ENCODE measurements at places on chromosomes 13 and 19. TPM values are rescaled to one million over a fixed set of nuclear protein-coding genes. Genes with fewer than 3 reads are reported as not detected.

HSD11B1L gene
- total RNA-seq: 7.1 TPM

CYP2S1 gene
- total RNA-seq: 1.2 TPM

FAM216B gene
- 47.0 TPM for total RNA-seq

MYH14 gene
- 72.4 TPM for total RNA-seq

JUNB gene
- total RNA-seq: 51.2 TPM

- no peak for DNase-seq
These were observed 226.3 kb downstream of the SLC7A1 start for GRCh38 chr13:29369060-29369743.

- no peak for DNase-seq
These were observed 316.3 kb downstream of the TBC1D4 start for GRCh38 chr13:75165543-75166230.

DNA sequence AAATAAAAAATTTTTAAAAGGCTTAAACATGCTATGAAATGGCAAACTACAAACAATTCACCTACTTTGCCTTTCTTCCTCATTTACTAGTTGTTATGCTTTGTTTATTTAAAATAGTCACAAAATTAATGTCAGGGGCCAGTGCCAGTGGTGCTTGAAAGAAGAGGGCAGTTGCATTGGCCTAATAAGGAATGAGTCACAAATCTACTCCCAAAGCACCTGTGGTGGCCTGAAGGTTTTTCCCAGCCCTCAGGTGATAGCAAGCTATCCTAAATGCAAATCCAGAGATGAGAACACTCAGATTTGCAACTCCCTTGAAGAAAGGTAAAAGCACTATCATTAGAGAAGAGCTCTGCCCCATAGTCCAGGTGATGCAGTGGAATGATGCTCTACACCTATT, 103.6 kb downstream of the MBNL2 start:
- no peak for DNase-seq

DNA sequence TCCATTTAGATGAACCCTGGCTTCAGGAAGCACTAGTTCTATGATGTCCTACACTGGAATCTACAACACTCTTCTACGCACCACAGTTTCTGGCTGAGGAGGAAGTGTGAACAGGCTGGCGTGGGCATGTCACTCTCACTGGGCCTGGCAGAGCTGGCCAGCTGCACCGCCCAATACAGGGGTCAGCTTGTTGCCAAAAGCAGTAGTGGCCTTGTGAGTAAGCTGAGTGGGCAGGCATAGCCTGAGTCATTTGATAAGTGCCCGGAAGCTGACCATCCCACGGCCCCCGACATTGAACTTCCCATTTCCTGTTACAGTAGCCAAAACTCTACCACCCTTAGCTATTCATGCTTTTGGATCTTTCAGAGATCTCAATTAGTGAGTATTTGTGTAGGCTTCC, 240.9 kb upstream of the SERP2 start:
- DNase-seq: peak; percentile 90

GRCh38 chr13:99231721-99232120, 26.5 kb downstream of the GPR18 start:
- DNase-seq: no peak

DNA sequence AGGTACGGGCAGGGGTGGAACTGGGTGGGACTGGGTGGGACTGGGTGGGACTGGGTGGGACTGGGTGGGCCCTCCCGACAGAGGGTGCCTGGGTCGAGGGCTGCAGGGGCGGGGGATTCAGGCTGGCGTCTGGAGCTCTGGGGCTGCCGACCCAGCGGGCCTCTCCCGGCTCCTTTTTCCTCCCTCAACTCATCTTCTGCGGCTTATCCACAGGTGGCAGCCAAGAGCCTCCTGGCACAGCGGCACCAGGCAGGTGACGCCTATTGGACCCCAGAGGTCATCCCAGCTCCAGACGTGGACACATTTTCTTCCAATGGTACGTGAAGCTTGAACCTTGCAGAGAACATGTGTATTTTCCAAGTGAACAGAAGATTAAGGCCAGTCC, 533 bp downstream of the ZNF544 start:
- no peak for DNase-seq

DNA sequence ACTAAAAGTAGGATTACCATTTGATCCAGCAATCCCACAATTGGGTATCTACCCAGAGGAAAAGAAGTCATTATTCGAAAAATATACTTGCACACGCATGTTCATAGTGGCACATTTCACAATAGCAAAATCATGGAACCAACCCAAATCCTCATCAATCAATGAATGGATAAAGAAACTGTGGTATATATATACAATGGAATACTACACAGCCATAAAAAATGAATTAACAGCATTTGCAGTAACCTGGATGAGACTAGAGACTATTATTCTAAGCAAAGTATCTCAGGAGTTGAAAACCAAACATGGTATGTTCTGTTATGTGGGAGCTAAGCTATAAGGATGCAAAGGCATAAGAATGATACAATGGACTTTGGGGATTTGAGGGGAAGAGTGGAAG, 3.0 kb downstream of the ZNF708 start:
- no peak for DNase-seq

GRCh38 chr19:55913643-55914268, 18.4 kb downstream of the NLRP13 start:
- no peak for DNase-seq

DNA sequence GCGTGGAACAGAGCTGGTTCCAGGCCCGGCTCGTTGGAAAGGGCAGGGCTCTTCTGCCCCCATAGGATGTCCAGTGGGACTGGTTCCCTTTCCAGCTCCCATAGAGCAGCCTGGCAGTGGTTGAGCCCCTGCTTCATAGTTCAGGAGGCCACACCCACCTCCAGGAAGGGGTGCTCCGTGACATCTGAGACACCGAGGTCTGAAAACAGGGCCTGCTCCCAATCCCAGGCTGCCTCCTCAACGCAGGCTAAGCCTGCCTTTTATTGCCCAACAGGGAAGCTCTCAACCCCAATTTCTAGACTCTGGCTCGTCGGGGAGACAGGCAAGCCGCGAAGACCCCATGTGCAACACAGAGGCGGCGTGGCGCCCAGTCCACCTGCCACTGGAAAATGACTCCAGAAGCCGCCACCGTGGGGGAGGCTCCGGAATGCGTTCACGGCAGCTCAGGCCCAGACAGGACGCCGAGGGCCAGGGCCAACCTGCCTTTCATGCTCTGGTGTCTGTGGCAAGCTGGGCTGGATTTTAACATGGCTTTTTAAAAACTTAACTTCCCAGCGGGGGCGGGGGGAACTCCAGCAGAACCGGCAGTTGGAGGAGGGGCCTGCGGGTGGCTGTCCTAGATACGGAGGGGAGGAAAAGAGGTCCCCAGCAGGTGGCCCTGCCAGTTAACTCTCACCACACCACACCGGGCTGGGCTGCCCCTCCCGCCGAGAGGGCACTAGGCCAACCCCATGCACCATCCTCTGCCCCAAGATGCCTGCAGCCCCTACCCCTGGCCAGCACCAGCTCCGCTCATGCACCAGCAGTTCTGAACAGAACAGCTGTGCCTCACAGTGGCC, 17.9 kb upstream of the TINCR start:
- DNase-seq: peak; percentile 77

DNA sequence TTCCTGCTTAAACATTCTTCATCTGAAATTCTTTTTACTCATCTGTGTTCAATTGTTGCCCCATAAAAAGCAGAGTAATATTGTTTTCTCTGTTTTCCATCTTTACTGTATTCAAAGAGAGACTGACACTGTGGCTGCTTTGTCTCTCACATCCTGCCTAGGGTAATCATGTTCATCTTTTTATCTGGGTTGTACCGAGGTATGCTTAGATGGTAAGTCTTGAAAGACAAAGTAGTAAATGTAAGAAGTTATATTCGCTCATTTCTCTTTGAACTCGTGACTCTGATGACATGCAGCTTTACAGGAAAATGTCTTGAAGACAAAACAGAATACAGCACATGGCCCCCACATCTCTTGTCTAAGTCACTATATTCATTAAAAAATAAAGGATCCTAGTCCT, 20.0 kb upstream of the CYSLTR2 start:
- DNase-seq: no peak

- peak; percentile 63 for DNase-seq
These were observed 441 bp downstream of the INAFM1 start for GRCh38 chr19:47274891-47275761.

- no peak for DNase-seq
These were observed 1.3 kb downstream of the ZFP14 start for GRCh38 chr19:36377541-36378178.

DNA sequence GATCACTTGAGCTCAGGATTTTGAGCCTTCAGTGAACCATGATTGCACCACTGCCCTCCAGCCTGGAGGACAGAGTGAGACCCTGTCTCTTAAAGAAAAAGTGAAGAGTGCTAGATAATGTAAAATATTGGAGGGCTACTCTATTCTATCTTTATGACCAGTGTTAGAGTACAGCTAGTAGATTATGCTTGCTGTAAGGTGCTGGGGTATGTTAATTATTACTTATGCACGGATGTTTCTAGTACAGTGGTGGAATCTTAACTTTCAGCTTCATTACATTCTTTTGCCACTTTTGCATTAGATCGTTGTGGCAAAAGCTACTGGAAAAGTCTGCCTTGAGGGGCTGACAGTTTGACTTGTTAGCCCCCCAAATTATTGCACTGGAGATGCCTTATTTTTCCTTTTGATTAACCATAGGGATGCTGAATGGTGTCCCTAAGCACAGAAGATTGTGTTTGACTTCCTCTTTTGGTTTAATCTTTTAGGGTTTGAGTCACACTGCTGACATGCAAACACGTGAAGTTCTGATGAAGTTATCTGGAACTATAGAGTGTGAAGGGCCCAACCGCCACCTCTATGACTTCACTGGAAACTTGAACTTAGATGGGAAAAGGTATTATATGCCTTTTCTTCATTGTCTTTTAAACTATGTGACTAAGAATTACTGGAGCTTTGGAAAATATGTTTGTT, 169.8 kb downstream of the ATP8A2 start:
- DNase-seq: no peak

DNA sequence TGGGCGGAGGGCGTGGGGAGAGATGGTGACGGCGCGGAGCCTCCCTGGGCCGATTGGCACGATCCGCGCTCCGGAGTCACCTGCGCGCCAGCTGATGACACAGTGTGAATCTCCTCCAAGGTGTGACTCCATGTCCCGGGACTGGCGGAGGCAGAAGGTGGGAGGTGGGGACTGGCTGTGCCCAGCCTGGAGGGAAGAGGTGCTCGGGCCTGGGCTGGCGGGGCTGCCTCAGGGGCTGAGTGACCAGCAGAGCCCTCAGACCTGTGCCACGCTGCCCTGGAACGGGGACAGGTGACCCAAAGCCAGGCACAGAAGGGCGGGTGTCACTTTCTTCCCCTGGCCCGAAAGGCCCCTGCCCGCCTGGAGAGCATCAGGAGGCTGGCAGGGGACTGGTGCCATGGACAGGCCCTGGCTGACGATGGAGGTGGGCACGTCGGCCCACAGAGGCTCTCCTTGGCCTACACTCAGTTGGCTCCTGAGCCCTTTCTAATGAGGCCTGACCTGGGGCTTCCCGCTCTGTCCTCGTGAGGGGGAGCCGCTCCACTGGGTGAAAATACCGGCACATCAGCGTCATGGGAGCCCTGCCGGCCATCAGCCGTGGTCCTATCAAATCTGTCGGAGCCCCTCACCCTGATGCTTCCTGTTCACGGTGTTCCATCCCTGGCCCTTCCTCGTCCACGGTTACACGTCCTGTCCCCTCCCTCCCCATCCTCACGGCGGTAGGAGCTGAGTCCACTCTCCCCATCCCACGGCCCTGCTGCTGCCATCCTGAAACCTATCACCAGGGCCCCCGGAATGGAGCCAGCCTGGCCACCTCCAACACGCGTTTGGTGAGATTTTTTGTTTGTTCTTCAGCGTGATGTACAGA, 75.6 kb downstream of the SPACA7 start:
- DNase-seq: no peak
